ENCODE measurements at places on chromosomes 6 and 20.

DNA sequence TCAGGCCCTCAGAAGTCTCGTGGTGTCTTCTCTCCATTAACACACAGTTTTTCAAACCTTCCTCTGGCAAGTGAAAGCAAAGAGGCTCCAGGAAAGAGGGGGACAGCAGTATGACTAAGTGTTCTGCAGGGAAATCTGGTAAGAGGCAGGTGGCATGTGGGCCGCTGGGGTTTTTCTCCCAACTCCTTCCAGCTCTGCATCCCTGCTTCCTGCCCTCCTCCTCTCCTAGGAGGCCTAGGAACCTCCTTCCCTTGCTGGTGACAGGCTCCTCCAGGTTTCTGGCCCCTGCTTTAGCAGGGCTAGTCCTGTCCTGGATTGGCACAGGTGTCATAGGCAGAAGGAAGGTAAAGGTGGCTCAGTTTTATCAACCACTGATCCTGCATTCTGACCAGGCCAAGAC, 7.6 kb upstream of the ITCH start:
- no peak for DNase-seq

DNA sequence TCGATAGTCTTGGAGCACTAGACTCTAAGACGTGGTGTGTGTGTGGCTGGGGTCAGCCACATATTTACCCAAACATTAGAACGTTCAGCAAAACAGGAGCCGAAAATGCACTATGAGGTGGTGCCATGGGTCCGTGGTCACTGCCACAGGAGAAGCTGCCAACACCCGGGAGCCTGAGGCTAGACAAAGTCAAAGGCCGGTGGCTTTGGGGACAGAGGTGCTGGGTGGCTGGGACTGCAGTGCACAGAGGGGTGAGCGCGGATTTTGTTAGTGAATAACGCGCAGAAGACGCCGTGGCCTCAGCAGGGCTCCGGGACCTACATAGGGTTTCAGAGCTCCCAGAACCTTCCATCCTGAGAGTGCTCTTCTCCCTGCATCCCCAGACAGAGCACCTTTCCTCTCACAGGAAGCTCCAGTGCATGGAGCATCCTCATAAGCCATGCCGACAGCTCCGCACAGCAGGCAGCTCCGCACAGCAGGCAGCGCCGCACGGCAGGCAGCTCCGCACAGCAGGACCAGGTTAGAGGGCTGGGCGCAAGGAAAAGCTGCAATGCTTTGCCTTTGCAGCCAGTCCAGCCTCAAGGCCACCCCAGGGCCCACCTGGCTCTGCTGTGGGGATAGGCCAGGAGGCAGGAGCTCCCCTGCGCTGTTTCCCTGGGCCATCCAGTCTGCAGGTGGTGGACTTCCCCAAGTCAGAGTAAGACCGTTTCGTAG, 304.1 kb downstream of the TAF4 start:
- no peak for DNase-seq

DNA sequence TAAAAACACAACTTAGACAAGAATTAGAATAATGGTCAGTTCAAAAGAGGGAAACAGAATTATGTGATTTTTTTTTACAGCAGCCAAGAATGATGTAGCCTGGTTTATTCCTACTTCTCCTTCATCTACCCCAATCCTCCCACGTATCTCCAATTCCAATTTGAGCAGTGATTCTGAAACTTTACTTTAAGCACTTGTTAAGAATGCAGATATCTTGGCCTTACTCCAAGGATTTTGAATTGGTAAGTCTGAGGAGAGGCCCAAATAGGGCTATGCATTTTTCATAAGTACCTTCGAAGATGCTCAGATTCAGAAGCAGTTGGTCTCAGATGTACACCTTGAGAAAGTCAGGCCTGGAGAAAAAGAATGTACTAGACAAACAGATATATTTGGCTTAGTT, 233.4 kb upstream of the FLRT3 start:
- DNase-seq, result no peak

DNA sequence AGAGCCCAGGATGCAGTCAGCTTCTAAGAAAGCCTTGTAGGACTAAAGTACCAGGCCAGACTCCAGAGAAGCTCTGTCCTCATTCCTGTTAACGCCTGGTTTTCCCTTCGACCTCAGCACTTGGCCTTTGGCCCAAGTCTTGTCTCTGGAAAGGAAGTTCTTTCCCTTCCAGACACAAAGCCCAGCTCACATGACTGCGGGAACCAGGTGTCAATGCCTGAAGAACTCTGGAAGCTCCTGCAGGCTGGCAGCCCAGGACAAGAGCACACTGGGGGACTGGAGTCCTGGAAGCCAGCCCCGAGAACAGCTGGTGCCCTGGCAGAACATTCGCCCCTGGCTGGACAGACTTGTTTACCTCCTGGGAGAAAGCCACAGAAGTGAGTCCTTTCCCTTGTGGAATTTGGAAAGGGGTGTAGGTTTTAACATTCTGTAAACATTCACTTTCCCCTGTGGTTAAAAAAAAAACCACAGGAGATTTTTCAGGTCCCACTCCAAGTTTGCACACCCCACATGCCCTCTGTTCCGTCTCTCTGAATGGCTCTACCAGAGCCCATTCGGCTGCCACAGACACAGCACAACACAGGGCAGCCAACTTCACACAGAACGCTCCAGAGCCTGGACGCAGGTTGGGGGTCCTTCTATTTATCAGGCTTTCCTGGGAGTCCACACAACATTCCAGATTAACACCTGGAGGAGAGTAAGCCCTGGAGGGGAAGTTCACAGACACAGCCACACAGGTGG, 18.1 kb downstream of the ACSS1 start:
- no peak for DNase-seq

GRCh38 chr20:44700306-44700705, 14.9 kb upstream of the CCN5 start:
- no peak for DNase-seq

- no peak for DNase-seq
These were observed 73.0 kb upstream of the TULP1 start for GRCh38 chr6:35585658-35586057.

DNA sequence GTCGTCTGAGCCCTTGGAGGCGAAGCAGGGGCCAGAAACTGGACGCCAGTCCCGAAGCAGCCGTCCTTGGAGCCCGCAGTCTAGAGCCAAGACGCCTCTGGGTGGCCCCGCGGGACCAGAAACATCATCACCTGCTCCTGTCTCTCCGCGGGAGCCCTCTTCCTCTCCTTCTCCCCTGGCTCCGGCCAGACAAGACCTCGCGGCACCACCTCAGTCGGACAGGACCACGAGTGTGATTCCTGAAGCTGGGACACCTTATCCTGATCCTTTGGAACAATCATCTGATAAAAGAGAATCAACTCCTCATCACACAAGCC, 416 bp downstream of the RSPH4A start:
- DNase-seq, result peak; percentile 62

DNA sequence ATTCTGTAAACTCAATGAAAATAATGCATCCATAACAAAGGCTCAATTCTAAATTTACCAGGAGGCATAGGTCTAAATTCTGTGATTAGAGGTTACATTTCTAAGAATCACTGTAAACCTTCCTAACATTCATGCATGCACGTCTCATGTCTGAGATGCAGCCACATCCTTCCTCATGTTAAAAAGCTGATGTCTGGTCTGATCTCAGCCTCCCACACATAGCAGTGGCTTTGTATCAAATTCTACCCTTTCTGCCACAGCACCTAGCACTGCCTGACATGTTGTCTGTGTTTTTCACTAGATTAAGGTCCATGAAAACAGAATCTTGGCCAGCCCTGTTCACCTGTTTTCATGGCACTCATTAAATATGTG, 171.1 kb downstream of the WDR27 start:
- DNase-seq, result no peak

GRCh38 chr20:35630636-35631035, 15.0 kb downstream of the SPAG4 start:
- DNase-seq, result peak; percentile 25

DNA sequence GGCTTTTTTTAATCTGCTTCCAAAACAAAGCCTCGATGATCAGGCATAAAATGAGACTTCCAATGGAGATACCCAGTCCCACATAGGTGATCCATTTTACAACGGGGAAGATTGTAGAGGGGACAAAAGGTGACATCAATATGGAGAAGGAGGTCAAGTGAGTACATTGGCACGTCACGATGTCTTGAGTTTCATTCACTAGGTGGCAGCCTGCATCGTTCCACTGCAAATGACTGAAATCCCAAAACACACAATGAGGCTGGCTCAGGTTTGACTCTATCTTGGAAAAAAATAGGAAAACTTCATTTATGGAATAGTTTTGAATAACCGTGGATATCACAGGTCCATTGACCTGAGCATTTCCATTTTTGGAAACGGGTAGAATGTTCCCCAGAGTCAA, 32.5 kb downstream of the ADGRF1 start:
- DNase-seq, result no peak

GRCh38 chr6:160962835-160963623, 28.5 kb upstream of the MAP3K4 start:
- DNase-seq, result no peak

All from ecto neural progenitor cell (in vitro differentiated cells).